NCI-H2029 treated with DMSO at 0.1 percent for 48 hours (cell line): ENCODE measurements at places on chromosomes 6 and 20.

- DNase-seq: no peak
Measured at GRCh38 chr6:90397929-90398674, 101.5 kb upstream of the BACH2 start.

- no peak for DNase-seq
Measured at GRCh38 chr20:1782181-1782580, 113.0 kb upstream of the SIRPA start.

DNA sequence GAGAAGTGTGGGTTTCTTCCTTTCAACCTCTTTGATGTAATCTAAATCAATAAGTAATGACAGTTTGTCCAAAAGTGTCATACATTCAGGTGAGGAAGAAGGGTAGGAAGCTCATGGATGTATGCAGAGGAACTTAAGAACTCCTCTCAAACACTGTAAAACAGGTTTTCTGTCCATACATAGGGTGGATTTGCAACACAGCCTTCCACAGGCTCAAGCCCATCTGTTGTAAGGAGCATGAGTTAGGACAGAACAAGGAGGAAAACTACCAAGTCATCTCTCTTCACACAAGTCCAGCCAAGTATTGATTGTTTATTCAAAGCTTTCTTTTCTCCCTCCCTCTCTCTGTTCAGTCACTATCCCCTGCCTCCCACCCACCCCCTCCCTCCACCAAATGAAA lies 49.0 kb upstream of the CDYL start:
- DNase-seq: no peak

DNA sequence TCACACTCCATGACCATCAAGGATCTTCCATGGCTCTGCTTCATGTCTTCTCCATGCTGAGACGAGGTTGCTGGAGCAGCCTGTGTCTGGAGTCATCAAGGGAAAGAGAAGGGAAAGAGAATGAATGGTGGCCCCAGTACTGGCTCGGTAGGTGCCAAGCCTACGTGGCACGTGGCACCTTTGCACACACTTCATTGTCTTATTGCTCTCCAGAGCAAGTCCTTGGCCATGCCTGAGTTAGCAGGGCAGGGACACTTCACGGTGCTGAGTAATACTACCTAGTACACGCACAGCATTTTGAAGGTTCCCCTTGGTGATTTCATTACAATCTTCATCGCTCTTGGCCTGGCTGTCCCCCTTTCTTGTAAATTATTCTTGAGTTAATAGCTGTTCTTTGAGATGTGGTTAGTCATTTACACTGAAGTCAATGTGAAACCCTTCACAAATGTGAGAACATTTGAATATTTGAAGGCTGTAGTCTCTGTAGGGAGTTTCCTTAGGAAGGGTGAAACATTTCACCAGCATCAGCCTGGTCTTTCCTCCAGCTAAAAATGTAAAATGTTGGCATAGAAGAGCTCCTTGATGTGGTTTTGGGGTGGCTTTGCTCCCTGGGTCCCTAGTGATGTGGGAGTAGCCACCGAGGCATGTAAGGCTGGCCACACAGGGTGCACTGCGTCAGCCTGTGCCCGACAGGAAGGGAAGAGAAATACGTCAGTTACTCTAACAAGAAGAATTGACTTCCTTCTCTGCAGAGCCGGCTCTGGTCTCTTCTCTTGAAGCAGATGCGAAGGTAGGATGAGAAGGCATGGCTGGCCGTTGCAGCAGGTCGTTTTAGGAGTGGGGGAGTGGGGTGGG lies at the start of gene SYTL3:
Gene SYTL3, plus strand, starts transcription at position 766 of the 855 bp plus-strand sequence. CDS start 13,215 bp downstream, outside the sequence.
- DNase-seq: peak; percentile 74

- DNase-seq: no peak
Measured at GRCh38 chr6:152636021-152636608, 1.0 kb downstream of the SYNE1 start.

- DNase-seq: no peak
Measured at GRCh38 chr6:143507358-143508145, 4.0 kb downstream of the FUCA2 start.

DNA sequence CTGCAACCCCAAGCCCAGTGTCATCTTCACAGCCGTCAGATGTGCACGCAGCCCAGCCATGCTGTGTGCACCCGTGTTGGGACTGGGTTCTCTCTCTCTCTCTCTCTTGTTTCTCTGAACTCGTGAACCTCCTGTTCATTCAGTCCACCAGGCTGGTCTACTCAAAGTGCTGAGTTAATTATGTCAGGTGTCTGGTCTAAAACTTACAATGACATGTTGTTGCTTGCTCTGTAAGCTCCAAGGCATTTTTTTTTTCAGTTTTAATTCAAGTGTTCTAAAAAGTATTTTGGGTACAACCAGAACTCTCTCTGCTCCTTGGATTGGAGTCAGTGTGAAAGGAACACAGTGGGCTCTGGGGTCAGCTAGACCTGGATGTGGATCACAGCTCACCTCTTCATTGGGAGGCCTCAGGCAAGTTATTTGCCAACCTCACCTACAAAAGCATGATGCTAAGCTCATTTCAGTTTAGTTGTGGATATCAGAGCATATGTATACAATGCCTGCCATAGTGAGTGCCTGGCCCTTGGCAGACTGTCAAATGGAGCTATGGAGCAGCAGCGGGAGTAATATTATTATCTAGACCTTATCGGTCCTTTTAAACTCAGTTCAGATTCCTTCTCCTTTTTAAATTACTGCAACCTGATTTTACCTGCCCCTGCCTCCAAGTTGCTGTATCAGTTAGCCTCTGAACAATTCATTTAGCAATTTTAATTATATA lies 59.5 kb downstream of the PLEKHG1 start:
- no peak for DNase-seq

- DNase-seq: peak; percentile 13
Measured at GRCh38 chr20:20014659-20015058, 2.5 kb upstream of the NAA20 start.

GRCh38 chr20:48970681-48971365 lies 49.3 kb downstream of the ARFGEF2 start:
- no peak for DNase-seq

- DNase-seq: no peak
Measured at GRCh38 chr20:31675828-31676608, 38.3 kb downstream of the COX4I2 start.

- no peak for DNase-seq
Measured at GRCh38 chr6:163711615-163712565, 297.4 kb downstream of the QKI start.

GRCh38 chr20:4272225-4272624 lies 256.9 kb upstream of the RNF24 start:
- DNase-seq: no peak

DNA sequence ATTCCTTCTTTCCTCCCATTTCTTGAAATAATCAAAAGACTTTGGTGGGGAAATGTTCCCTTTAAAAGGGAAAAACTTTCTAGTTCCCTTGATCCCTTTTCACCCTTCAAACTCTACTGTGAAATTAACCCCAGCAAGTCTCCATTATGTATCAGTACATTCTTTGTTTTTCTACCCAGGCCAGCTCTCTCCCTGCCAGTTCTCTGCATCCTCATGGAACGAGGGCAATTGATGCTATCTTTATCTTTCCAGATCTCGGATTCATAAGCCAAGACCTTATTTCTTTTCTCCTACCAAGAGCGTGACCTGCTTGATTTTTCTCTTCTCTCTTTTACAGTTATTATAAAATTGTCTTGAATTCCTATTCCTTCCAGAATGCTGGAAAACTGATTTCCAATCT lies 75.8 kb downstream of the ADGRB3 start:
- no peak for DNase-seq

GRCh38 chr6:126628125-126628524 lies 288.2 kb downstream of the CENPW start:
- no peak for DNase-seq

- DNase-seq: no peak
Measured at GRCh38 chr6:46052479-46052878, 36.8 kb upstream of the CLIC5 start.

DNA sequence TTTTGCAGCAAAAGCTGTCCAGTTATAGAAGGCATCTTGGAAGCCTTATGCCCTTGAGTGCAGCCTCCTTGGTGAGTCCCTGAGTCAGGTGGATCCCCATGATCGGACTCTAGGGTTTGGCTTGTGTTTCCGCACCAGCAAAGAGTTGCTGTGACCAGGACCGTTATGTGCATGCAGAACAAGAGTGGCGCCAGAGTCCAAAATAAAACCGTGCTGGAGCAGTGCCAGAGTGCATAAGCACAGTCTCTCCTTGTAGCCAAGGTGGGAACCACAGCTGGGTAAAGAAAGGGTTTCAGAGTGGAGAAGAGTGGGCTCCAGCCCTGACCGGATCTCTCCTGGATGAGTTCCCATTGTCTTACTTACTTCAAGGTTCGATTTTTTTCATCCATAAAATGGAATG lies 58.6 kb downstream of the FOXA2 start:
- DNase-seq: peak; percentile 49

- DNase-seq: no peak
Measured at GRCh38 chr20:45039475-45039820, 61.5 kb downstream of the KCNS1 start.

DNA sequence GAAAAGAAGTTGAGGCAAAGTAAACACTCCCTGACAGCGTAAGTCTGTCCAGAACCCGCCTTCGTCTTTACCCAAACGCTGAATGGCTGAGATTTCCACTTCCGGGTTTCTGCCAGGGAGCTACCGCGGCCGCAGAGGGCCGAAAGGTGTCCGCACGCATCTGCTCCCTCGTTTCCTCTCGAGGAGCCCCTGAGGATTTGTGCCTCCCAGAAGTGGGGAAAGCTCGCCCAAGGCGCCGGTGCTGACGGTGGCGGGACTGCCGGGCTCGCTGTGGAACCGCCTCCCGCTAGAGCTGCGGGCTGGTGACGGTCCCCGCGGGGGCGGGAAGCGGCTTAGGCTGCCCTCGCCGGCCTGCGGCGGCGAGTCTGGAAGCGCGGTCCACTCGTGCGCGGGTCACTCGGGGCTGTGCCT lies 1760.2 kb upstream of the DEFB115 start:
- no peak for DNase-seq

DNA sequence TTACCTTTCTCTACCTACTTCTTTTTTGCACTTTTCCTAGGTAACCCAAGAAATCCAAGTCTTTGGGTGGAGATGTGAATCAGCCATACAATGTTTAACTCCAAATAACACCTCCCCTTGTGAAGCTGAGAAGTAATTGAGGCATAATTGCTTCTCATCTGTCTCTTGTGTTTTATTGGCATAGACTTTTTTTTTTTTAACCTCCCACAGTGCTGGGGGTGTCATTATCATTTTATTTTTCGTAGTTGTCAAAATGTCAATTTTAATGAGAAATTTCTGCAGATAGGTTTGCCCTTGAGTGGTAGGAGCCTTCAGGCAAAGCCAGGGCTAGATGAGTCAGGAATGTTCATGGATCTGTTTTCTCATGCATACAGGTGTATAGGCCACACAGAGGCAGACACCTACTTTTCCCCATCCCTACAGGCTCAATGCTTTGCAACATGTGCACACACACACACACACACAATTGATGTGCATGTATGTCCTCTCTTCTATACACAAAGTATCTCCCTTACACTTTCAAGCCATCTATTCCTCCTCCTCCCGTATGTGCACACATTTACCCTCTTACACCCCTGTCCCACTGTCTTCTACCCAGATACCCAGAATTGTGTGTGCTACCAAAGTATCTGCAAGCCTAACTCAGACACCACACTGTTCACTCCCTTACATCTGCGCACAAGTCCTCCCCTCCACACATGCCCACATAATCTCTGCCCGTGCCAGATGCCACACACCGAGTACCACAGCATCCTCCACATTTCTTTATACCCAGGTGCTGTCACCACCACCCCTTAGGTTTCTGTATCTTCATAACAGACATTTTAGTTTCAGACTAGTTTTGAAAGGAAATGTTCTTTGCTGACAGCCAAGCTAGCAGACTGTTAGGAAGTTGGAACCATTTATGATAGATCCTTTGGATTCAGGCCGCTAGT lies 22.0 kb downstream of the RALY start:
- no peak for DNase-seq

DNA sequence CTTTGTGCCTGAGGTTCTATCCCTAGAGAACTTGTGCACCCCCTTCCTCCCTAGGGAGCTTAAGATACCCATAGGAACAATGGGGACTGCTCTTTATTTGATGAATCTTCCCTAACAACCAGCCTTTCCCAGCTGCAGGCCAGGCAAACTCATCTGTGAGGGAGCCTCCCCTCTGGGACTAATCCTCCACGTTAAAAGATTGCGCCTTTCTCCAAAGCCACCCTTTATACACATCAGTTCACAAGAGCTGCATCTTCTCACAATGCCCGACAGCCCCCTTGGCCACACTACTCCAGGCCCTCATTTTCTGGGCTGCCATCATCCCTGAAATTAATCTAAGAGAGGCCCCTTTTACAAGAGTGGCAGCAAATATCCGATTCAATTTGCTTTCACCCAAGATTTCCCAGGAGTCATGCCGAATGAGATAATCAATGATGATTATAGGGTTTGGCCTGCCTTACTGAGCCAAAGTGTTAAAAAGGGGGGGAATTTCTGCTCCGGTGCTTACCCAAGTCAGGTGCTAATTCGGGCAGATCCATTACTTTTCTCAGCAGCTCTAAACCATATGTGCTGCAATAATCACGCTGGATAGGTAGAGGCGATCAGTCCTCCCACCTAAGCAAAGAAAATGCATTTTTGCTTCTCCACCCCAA lies 336.5 kb downstream of the KIF16B start:
- DNase-seq: no peak

DNA sequence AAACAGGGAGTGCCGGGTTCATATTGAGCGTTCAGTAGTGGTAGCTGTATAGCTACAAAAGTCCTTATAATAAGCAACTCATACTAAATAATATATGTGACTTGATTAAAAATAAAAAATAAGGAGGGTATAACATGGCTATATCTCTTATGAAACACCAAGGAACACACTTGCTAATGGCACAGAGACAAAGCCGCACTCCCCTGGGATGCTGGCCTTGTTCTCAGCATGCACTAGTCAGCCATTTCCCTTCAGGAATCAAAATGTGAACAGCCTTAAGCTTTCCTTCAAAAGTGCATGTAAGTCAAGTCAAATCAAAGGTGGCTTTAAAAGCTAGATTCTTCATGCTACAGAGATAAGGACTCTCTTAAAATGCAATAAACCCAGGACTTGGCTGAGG lies 9.4 kb downstream of the HMGCLL1 start:
- DNase-seq: no peak

- DNase-seq: no peak
Measured at GRCh38 chr6:96907498-96907897, 9.8 kb upstream of the NDUFAF4 start.

- DNase-seq: no peak
Measured at GRCh38 chr6:12017263-12017662, 5.2 kb downstream of the HIVEP1 start.

DNA sequence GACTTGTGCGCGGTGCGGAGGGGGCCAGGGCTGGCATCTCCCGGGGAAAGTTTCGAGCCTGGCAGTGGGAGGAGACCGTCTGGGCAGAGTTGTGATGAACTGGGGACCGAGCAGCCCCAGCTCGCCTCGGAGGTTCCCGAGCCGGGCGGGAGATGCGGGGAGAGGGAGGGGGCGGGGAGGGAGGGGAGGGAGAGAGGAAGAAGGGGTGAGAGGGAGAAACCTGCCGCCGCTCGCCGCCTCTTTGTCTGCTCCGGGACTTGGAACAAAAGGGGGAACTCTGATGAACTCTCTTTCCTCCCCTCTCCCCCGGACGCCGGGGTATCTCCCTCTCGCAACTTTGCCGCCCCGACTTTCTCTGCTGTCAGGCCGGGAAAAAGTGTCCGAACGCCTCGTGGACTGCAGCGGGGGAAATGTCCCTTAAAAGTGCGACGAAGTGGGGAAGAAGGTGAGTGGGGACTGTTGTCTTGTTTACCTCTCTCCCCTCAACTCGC lies 72.7 kb downstream of the SOX4 start:
- DNase-seq: no peak
